Neural cell (in vitro differentiated cells): ENCODE measurements at places on chromosomes 5 and 9. TPM values are rescaled to one million over a fixed set of nuclear protein-coding genes. Genes with fewer than 3 reads are reported as not detected.

Gene GPR151
- polyA plus RNA-seq = 0.90 and 1.0 TPM in 2 replicates

Gene CHSY3
- polyA plus RNA-seq = 0.40 TPM in 1 of 2 replicates, not detected in the other

Gene PWWP2A
- 37.2 and 50.3 TPM in 2 replicates for polyA plus RNA-seq

Gene ASS1
- 0.80 and 2.6 TPM in 2 replicates for polyA plus RNA-seq

Gene GRXCR2
- 0.36 TPM in 1 of 2 replicates, not detected in the other for polyA plus RNA-seq

Gene C9orf152
- not detected in 2 replicates for polyA plus RNA-seq

Gene LCN9
- polyA plus RNA-seq = 2.5 and 6.5 TPM in 2 replicates

Gene HACD4
- polyA plus RNA-seq = not detected in 2 replicates

Gene PCSK5
- 1.7 and 2.5 TPM in 2 replicates for polyA plus RNA-seq

Gene PLPP7
- 0.87 and 1.6 TPM in 2 replicates for polyA plus RNA-seq

Gene SLC36A1
- polyA plus RNA-seq = 5.0 and 5.3 TPM in 2 replicates

Gene SAP30L
- 18.5 and 32.7 TPM in 2 replicates for polyA plus RNA-seq

Gene PTPRD
- polyA plus RNA-seq = 143 and 153 TPM in 2 replicates

Gene DDX4
- 0.43 and 0.54 TPM in 2 replicates for polyA plus RNA-seq

Gene ENDOG
- 60.1 and 61.5 TPM in 2 replicates for polyA plus RNA-seq

Gene PLAC8L1
- polyA plus RNA-seq = 0.93 and 1.2 TPM in 2 replicates

Gene ZNF879
- polyA plus RNA-seq = 18.7 and 21.0 TPM in 2 replicates

Gene SGCD
- 2.5 and 3.4 TPM in 2 replicates for polyA plus RNA-seq

Gene GFPT2
- 7.4 and 9.2 TPM in 2 replicates for polyA plus RNA-seq

Gene SLCO4C1
- polyA plus RNA-seq = 0.12 TPM in 1 of 2 replicates, not detected in the other

Gene SPATA31A3
- polyA plus RNA-seq = not detected in 2 replicates

Gene CCDC192
- polyA plus RNA-seq = not detected in 2 replicates

Gene LCN1
- polyA plus RNA-seq = not detected in 2 replicates

Gene ADAMTS16
- polyA plus RNA-seq = 0.92 and 1.3 TPM in 2 replicates

Gene GRPEL2
- polyA plus RNA-seq = 13.0 and 19.3 TPM in 2 replicates

Gene FCN2
- not detected in 2 replicates for polyA plus RNA-seq

Gene TMEM215
- polyA plus RNA-seq = not detected in 2 replicates

Gene OR1J1
- polyA plus RNA-seq = not detected in 2 replicates

Gene SLC6A18
- polyA plus RNA-seq = not detected in 2 replicates

Gene TIGD6
- polyA plus RNA-seq = 3.0 and 6.5 TPM in 2 replicates

Gene PCDHGA8
- 0.19 and 0.38 TPM in 2 replicates for polyA plus RNA-seq

Gene ALDH7A1
- 23.4 and 26.4 TPM in 2 replicates for polyA plus RNA-seq

Gene ATOSB
- polyA plus RNA-seq = 28.9 and 34.1 TPM in 2 replicates

Gene PRR7
- polyA plus RNA-seq = 44.1 and 46.6 TPM in 2 replicates

Gene ANAPC2
- 38.1 and 47.2 TPM in 2 replicates for polyA plus RNA-seq

Gene GRIN3A
- polyA plus RNA-seq = 0.18 and 0.59 TPM in 2 replicates

Gene IL17B
- polyA plus RNA-seq = not detected in 2 replicates

Gene CLPTM1L
- 61.6 and 78.9 TPM in 2 replicates for polyA plus RNA-seq

Gene PCDHB9
- 4.8 and 4.9 TPM in 2 replicates for polyA plus RNA-seq

Gene GPRIN1
- polyA plus RNA-seq = 32.3 and 42.8 TPM in 2 replicates

Gene LECT2
- polyA plus RNA-seq = not detected in 2 replicates

Gene ACTL7B
- polyA plus RNA-seq = not detected in 2 replicates

Gene ZBED3
- polyA plus RNA-seq = 0.56 and 5.0 TPM in 2 replicates

Gene SWI5
- polyA plus RNA-seq = 43.0 and 67.1 TPM in 2 replicates

Gene HMMR
- polyA plus RNA-seq = 2.6 and 3.5 TPM in 2 replicates

Gene MPDZ
- polyA plus RNA-seq = 13.1 and 15.0 TPM in 2 replicates

Gene ORM1
- polyA plus RNA-seq = not detected in 2 replicates

Gene TERT
- polyA plus RNA-seq = not detected in 2 replicates

Gene FOXD4L5
- 0.06 and 0.12 TPM in 2 replicates for polyA plus RNA-seq

Gene GAPT
- polyA plus RNA-seq = not detected in 2 replicates

Gene NUP188
- 21.2 and 24.0 TPM in 2 replicates for polyA plus RNA-seq

Gene COQ4
- polyA plus RNA-seq = 94.5 and 108 TPM in 2 replicates

Gene B4GALT7
- polyA plus RNA-seq = 60.2 and 66.1 TPM in 2 replicates

Gene BTNL8
- polyA plus RNA-seq = not detected in 2 replicates

Gene IDNK
- 4.1 and 7.5 TPM in 2 replicates for polyA plus RNA-seq

Gene PCDHGA4
- polyA plus RNA-seq = 0.38 TPM in 1 of 2 replicates, not detected in the other
